ENCODE measurements at places on chromosomes 11 and 22.
A peak's percentile ranks its signal among the peaks of the same experiment; 100 is the strongest.

- no peak for DNase-seq
These were observed 56.6 kb downstream of the MACROD1 start for GRCh38 chr11:64109332-64109731.

DNA sequence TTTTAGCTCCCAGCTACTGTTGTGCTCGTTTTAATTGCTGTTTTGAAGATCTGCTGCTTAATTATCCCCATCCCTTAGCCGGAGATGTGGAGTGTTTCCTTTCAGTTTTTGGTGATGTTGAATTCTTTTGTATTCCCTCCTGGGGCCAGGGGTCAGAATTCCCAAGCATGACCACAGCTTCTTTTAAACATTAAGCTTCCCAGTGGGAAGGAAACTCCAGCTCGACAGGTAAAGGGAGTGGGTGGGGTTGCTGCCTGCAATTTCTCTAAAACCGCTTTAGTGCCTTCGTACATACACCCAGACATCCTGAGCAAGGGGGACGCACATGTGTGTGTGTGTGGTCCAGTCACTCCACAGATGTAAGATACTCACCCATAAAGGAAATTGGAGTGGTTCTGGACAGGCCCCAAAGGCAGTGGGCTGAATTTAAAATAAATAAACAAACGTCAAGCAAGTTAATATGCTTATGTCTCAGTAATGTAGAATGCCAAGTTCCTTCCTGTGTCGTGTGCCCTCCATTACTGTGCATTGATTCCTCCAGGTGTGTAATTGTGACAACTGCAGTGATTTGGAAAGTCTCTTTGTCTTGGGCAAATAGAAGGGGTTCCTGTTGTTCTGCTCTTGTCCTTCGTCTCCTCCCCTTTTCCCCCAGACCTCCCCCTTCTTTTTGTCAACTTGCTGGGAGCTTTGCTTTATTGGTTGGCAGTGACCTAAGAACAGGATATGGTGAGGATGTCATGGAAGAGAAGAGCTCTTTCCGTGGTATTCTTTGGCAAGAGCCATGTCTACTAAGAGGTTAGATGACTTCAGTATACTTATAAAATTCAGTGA, 19.2 kb upstream of the ADSL start:
- DNase-seq: no peak

- no peak for DNase-seq
These were observed 68.8 kb downstream of the CD44 start for GRCh38 chr11:35207471-35208403.

- no peak for DNase-seq
These were observed 81.2 kb downstream of the WNT11 start for GRCh38 chr11:76124905-76125770.

GRCh38 chr11:75454987-75455386, 22.0 kb upstream of the KLHL35 start:
- no peak for DNase-seq

GRCh38 chr11:68969386-68969785, 11.4 kb downstream of the MRGPRD start:
- DNase-seq: no peak

DNA sequence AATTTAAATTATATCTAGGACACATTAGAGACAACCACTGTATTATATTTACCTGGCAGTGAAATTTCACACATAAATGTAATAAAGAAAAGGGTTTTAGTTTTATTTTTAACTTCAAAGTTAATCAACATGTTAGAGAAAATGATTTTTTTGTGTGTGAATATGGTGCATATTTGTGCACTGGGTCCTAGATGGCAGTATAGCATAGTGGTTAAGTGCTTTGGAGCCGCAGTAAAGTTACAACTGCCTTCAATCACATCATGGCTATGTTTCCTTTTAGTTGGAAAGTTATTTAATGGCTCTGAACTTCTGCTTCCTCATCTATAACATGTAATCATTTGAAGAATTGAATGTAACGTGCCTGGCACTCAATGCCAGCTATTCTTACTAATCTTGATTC, 108.9 kb upstream of the DDI1 start:
- DNase-seq: no peak

DNA sequence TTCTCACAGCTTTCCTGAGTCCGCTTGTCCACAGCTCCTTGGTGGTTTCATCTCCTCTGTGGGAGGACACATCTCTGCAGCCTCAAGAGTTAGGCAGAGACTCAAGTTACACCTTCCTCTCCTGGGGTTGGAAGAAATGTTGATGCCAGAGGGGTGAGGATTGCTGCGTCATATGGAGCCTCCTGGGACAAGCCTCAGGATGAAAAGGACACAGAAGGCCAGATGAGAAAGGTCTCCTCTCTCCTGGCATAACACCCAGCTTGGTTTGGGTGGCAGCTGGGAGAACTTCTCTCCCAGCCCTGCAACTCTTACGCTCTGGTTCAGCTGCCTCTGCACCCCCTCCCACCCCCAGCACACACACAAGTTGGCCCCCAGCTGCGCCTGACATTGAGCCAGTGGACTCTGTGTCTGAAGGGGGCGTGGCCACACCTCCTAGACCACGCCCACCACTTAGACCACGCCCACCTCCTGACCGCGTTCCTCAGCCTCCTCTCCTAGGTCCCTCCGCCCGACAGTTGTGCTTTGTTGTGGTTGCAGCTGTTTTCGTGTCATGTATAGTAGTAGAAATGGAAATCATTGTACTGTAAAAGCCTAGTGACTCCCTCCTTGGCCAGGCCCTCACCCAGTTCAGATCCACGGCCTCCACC, 11.7 kb downstream of the RASD2 start:
- DNase-seq: peak; percentile 81

DNA sequence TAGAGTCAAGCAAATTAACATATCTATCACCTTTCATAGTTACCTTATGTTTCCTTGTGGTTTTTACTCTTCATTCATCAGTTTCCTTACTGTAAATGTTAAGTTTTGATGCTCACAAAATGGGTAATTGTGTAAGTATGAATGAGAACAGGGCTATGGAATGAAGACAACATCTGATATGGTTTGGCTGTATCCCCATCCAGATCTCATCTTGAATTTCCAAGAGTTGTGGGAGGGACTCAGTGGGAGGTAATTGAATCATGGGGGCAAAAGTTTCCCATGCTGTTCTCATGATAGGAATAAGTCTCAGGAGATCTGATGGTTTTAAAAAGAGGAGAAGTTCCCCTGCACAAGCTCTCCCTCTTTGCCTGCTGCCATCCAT, 107.6 kb downstream of the CCDC34 start:
- DNase-seq: no peak

- DNase-seq: no peak
These were observed 23.5 kb downstream of the RNF214 start for GRCh38 chr11:117255966-117256365.

DNA sequence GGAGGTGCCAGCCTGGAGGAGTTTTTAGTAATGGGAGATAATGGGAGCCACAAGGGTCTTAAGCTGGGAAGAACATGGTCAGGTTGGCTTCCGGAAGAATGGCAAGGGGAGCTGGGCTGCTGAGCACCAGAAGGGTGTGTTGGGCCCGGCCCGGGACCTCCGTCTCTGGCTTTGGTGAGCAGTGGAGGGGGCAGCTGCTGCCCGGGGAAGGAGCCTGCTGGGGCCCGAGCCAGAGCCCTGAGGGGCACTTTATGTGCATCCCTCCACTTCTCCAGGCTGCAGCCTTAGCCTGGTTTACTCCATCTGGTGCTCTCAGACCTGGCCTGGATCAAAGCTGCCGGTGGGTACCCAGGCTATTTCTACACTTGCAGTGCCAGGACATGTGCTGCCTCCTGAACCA, 8.7 kb upstream of the NPAS4 start:
- DNase-seq: no peak

- DNase-seq: no peak
These were observed 192.7 kb downstream of the NAV2 start for GRCh38 chr11:19905280-19905853.

- DNase-seq: no peak
These were observed 107.7 kb upstream of the POU2AF2 start for GRCh38 chr11:111137846-111138245.

DNA sequence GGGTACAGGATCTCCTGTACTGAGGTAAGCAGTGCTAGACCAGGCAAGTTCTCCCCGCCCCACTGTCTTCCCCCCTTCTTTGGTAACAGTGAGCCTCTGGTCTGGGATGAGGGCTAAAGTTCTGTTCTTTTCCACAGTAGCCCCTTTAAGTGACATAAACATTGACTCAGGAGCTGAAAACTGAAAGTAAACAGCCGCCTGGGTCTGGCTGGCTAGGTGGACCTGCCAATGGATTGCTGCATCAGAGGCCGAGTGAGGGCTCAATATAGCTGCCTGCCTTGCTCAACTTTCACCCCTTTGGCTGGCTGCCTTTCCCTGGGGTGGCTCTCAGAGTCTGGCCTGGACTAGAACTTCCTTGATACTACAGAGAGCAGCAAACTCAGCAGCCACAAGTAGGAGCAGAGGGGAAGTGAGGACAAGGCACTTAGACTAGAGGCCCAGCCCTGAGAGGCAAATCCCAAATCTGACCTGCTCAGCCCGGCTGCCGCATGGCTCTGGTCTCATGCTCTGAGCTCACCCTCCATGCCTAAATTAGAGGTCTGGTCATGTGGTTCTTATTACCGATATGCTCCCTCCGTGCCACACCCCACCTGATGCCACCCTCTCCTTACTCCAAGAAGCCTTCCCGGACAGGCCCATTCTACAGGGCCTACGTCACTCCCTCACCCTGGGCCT, 9.6 kb upstream of the UCP3 start:
- no peak for DNase-seq

GRCh38 chr11:12248330-12248729, 129.0 kb upstream of the PARVA start:
- DNase-seq: no peak

- no peak for DNase-seq
These were observed 728.0 kb downstream of the OPCML start for GRCh38 chr11:132804258-132804657.

- no peak for DNase-seq
These were observed 25.5 kb upstream of the TXNRD2 start for GRCh38 chr22:19966908-19967750.

DNA sequence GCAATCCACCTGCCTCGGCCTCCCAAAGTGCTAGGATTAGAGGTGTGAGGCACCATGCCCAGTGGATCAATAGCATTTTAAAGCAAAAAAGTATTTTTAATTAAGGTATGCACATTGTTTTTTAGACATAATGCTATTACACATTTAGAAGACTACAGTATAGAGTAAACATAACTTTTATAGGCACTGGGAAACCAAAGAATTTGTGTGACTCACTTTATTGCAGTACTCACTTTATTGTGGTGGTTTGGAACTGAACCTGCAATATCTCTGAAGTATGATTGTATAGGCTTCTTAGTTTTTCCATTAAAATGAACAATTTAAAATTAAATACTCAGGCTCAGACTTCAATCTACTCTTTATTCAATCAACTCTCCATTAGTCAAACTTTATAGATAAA, 17.5 kb upstream of the CD3E start:
- no peak for DNase-seq

- no peak for DNase-seq
These were observed 45.0 kb upstream of the FTH1 start for GRCh38 chr11:62012451-62012831.

DNA sequence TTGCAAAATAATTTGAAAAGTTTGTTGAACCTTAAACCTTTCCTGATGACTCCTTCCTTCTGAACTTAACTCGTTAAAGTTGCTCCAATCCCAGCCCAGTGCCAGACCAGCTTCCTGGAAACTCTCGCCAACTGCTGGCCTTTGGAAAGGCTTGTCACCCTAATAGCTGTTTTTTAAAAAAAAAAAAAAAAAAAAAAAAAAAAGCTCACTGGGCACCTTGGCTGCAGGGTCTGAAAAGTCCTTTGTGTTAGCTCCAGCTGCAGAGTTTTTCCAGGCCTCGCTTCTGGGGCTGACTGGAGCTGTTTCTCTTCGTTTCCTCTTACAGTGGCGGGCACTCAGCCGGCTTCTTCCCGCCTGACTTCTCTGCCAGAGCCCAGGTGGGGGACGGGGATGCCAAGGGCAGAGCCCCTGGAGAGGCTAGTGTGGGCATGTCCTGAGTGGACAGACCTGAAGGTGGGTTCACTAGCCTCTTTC, 25.1 kb downstream of the KCNQ1OT1 start:
- DNase-seq: no peak

DNA sequence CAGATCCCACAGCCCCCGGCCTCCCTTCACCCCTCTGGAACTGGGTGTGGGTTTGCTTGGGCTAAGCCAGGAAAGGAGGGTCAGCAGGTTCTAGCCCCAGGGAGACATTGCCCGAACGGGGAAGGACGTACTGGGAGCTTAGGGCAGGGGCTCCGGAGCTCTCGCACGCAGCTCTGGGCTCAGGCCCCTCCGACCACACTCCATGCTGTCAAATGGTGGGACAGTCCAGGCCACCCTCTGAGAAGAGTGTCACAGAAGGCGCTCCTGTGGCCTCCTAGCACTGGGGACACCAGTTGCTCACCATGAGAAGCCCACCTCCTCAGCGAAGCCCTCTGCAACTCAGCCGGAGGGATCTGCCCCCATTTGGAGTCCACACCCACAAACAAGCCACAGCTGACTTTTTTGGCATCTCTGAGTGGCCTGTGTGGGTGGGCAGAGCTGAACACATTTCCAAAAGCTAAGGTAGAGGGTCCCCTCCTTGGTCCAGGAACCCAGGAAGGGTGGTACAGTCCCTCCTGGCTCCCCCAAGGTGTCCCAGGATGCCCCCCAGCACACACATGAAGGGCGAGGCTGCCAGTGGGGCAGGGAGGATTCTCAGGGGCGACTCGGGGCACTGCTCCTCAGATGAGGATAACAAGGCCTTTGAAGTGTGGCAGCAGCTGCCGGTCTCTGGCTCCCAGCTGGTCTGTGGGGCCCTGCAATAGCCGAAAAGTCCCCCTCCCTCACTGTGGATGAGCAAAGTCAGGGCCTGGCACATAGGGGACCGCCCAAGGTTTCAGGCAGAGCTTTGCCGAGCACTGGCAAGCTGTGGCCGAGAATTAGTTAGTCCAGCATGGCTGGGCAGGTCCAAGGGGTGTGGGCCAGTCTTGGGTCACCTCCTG, 13.0 kb upstream of the TEF start:
- DNase-seq: no peak

GRCh38 chr11:72267956-72268617, 24.1 kb upstream of the PHOX2A start:
- DNase-seq: no peak

DNA sequence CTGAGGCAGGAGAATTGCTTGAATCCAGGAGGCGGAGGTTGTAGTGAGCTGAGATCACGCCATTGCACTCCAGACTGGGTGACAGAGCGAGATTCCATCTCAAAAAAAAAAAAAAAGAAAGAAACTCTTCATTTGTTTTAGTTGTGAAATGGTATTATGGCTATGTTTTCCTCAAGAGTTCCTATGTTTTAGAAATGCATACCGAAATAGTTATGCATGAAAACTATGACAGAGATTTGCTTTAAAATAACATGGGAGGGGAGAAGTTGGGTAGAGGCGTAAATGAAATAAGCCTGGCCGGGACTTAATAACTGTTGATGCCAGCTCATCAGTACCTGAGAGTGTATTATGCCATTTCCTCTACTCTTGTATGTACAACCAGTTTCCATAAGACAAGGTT, 48.3 kb downstream of the FEZ1 start:
- no peak for DNase-seq

DNA sequence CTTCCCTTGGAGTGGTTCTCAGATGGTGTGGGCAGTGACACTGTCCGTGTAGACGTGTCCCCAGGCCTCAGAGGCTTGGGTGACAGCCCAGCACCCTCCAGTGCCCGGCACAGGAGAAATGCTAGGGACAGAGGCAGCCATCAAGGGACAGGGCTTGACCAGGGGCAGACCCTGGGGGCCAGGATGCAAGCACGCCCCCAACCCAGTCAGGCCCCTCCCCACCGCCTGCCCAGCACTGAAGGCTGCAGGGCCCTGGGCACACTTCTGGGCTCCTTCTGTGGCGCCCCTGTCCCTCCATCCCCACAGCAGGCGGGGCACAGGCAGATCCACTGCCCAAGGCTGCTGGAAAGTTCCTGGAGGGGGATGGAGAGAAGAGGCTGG, 11.1 kb downstream of the IGF2 start:
- DNase-seq: no peak

- DNase-seq: no peak
These were observed 15.7 kb downstream of the GRIK4 start for GRCh38 chr11:120527111-120527761.

Data from stimulated activated naive CD8-positive, alpha-beta T cell treated with anti-CD3 and anti-CD28 coated beads, Interleukin-15, amount 100 ng/mL, for 72 hours (primary cell).